ENCODE measurements at places on chromosomes 11 and 22.
A peak's percentile ranks its signal among the peaks of the same experiment; 100 is the strongest.

GRCh38 chr22:37225481-37225880, 13.2 kb upstream of the SSTR3 start:
- no peak for DNase-seq

- DNase-seq: no peak
Measured at GRCh38 chr22:25566898-25567235, 2.4 kb downstream of the GRK3 start.

- no peak for DNase-seq
Measured at GRCh38 chr11:5368502-5369043, 15.0 kb upstream of the OR51M1 start.

- no peak for DNase-seq
Measured at GRCh38 chr11:85182441-85183387, 444.4 kb downstream of the DLG2 start.

DNA sequence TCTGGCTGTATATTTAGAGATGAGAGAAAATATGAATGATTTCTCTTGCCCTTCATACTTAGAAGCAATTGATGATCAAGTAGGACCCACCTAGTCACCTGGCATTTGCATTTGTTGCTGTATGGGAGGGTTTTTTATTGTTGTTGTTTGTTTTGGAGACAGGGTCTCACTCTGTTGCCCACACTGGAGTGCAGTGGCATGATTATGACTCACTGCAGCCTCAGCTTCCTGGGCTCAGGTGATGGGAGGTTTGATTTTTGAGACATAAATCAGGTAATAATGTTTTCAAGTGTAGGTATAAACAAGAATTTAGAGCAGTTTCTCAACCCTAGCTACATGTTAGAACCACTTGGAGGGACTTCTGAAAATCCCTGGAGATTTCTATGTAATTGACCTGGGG, 63.0 kb downstream of the TNRC6B start:
- DNase-seq: peak; percentile 51

- DNase-seq: no peak
Measured at GRCh38 chr11:62044639-62045121, 77.2 kb upstream of the FTH1 start.

DNA sequence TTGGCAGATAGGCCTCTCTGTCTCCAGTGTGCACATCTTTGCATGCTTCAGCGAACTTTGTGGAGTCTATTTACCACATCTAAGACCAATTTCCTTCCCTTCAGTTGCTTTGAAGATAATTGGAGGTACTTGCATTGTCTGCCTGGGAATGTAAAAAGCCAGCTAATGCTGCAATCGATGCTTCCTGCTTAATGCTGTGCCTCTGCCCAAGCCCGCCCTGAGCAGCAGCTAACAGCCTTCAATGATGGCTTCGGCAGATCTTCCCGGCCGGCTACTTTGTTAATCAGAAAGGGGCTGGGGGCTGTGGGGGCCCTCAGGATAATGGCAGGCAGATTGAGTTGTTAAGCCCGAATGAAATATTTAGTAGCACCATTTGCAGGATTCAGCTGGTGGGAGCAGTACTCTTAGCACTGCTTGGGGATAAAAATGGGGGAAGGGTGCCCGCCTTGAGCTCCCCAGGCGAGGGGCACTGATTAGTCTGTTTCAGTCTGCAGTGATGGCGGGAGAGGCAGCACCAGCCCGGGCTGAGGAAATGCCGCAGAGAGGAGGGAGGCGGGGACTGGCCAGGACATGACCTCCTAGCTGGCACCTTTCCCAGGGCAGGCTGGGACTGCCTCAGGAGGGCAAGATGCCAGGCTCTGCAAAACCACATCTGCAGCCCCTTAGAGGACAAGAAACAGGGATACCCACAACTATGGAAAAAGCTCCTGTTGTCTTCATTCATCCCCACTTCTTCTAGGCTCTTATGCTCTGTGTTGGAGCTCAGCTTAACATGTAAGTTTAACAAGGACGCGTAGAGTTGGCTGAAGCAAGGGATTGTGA, 460.0 kb downstream of the BUD13 start:
- DNase-seq: no peak

- DNase-seq: no peak
Measured at GRCh38 chr22:27239520-27239919, 562.0 kb downstream of the MN1 start.

DNA sequence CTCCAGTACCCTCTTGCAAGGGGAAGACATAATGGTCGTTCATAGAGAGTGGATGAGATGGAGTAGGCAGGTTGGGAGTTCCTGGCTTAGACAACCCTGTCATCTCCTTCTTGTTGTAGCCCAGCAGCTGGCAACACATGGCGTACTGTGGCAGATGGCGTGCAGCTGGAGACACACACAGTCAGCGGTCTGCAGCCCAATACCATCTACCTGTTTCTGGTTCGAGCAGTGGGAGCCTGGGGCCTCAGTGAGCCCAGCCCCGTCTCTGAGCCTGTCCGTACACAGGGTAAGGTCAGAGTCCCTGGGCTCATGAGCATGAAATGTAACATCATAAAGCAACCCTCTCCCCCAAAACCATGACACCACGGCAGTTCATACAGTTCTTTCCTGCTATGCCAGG, 8.7 kb downstream of the ROBO3 start:
- DNase-seq: no peak

GRCh38 chr11:116927163-116927974, 89.9 kb upstream of the APOA1 start:
- DNase-seq: peak; percentile 23

DNA sequence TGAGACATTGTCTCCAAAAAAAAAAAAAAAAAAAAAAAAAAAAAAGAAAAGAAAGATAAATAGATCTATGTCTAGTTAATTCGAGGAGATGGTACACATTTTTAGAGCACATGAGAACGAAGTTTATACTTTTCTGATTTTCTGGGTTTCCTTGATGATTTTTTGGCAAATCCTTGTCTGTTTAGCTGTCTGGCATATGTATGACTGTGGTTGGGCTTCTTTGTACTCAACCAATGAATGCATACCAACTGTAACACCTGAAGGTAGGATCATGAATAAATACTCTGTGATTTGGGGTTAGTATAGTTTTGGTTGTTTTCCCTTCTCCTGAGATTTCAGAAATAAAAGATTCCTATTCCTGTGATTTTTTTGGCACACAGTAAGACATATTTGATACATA, 63.1 kb downstream of the ARHGEF12 start:
- no peak for DNase-seq

GRCh38 chr22:23219822-23220484, 39.6 kb downstream of the BCR start:
- peak; percentile 50 for DNase-seq

DNA sequence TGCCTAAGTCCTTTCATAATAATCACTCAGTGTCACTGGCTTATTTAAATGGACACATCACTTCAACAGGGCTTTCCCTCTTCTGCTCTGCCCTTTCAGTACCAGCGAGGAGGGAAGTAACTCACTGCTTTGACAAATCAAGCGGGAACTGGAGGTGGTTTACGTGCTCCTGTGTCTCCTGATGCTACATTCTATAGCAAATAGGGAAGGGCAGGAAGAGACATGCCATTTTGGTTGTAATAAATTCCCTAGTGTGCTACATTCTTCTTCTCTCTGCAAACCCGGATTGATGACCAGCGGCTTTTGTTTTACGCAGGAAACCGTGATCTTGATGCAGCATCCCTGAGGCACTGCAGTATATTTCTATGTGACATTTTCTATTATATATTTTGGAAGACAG, 371.1 kb upstream of the SYN3 start:
- no peak for DNase-seq

- DNase-seq: peak; percentile 77
Measured at GRCh38 chr22:39117585-39118191, 20.6 kb downstream of the APOBEC3H start.

GRCh38 chr22:46842606-46843005, 80.2 kb downstream of the TBC1D22A start:
- no peak for DNase-seq

DNA sequence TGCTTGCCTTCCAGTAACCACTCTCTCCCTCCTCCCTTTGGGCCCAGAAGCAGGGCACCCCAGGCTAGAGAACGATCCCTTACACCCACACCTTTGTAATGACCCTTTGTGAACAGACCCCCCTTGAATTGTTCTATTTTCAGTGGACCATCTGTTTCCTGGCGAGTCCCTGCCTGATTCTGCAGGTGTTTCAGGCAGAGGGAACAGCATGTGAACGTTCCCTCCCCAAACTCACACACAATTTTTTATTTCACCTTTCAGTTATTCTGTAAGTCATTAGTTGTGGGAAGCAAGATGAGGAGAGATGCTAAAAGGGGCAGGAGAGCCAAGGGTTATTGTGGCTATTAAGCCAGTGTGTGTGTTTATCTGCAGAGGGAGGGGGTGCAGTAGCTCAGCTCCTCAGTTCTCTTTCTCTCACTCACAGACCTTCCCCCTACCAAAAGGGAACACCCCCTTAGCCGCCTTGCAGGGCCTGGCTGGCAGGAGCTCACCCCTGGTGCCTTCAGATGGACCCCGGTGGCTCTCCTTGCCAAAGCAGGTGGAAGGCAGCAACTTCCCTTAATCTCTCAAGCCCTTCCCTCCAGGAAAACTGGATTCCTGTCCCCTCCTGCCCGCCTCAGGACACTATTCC, 64.8 kb upstream of the SPON1 start:
- DNase-seq: no peak

DNA sequence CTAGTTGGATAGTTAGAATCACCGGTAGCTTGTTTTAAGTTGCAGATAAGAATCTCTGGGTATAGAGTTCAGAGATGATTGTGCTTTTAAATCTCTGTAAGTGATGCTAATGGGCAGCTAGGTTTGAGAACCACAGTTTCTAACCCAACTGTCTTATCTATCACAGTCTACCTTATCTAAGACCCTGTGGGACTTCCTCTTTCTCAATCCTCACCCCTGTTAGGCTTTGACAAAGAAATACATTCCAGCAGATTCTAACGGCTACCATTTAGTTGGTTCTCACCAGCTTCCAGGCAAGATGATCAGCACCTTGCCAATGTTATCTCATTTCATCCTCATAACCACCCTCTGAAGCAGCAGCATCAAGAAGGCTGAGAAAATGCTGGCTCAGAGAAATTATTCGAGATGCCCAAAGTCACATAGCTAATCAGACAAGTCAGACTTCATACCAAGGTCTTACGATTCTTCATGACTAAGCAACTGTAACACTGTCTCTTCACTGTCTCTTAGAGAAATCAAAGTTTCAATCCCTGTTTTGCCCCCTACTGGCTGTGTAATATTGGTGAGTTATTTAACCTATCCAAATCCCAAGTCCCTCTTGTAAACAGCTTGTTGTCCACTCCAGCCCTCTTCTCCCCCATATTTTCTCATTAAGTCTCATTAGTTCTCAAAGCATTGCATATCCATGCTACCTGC, 192.4 kb upstream of the API5 start:
- DNase-seq: no peak

DNA sequence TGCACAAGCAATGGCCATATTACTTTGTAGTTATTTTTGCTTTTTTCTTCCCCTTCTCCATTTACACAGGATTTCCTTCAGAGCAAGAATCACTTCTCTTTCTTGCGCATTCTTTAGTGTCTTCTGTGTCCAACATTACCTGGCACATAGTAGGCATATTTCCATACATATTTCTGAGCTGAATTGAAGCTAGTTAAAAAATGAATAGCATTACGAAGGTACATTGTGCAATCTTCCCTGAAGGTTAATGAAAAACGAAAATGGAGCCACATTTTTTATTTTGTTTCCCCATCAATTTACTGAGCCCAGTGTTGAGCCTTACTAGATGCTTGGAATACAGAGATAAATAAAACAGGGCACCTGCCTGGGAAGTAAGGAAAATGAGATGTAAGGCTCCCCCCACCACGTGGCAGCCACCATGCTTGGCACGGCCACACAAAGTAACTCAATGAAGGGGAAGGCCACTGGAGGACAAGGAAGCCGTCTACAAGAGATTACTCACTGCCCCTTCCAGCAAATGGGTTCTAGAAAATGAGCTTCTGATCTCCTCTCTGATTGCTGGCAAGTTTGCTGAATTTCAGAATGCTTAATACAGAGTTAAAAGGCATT, 381.9 kb downstream of the LARGE1 start:
- no peak for DNase-seq

- DNase-seq: no peak
Measured at GRCh38 chr11:78832226-78832947, 257.7 kb upstream of the NARS2 start.

GRCh38 chr11:65014726-65015227, 817 bp downstream of the ARL2 start:
- DNase-seq: no peak

DNA sequence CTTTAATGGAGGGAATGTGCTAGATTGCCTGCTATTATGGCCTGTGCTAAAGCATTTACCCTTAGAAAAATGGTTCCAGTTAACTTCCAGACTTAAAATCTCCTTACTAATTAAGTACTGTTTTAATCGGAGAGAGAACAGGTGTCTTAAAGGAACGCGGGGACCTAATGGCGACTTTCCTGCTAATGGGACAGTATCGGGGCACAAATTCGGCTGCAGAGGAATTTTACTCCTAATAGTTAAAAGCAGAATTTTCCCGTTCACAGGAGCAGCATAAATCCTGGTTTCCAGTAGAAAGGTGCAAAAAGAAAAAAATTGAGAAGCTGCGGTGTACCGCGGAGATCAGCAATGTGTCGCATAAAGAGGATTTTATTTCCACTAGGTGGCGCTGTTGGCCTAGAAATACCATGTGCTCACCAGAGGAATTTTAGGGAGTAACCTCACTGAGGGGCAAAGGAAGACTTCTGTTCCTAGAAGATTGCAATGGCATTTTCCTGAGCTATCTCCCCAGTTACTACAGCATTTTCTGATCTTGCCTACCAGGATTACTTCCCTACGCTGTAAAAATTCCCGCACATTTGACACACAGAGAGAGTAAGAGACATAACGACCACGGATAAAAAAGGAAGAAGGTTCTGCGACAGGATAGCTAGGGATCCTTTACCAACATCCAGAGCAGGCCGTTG, 44.5 kb downstream of the ZNF280B start:
- DNase-seq: peak; percentile 61

DNA sequence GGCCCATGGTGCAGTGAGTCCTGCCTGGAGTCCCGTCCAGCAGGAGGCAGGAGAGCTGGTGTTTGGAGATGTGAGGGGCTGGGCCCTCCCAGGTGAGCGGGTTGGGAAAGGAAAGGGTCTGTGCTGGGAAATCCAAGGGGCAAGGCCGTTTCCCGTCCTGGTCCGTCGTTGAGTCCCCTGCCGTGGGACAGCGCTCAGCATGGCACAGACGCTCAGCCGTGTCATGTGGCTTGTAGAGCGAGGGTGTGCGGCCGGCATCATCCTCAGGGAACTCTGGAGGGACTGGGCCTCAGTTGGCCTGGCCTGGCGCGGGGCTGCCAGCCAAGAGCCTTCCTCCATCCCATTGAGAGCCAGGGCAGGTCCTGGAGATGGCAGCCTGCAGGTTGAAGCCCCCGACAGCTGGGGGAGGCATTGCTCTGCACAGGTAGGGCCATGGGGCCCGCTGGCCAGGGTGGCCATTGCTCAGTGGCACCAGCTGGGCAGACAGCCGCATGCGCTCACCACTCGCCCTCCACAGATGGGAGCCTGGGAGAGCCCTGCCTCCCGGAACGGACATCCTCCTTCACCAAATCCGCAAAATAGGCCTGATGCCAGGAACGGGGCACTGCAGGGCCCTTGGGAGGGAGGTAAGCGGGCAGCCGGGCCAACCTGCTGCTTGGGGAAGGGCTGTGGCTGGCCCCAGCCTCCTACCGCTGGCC, 28.7 kb downstream of the KCNQ1 start:
- no peak for DNase-seq

Measured in CD8-positive, alpha-beta T cell (primary cell).